Right ventricle myocardium superior (tissue), 1 donor: ENCODE measurements at places on chromosomes 1 and 21. TPM values are rescaled to one million over a fixed set of nuclear protein-coding genes. Genes with fewer than 3 reads are reported as not detected.

The B3GALT2 gene
- 78.4 TPM for total RNA-seq

The PCAT6 gene
- 1.0 TPM for total RNA-seq

The SERTAD4 gene
- total RNA-seq = 4.7 TPM

The CHI3L1 gene
- 0.32 TPM for total RNA-seq

The FOXD2 gene
- not detected for total RNA-seq

The LAD1 gene
- total RNA-seq = 1.9 TPM

The NR5A2 gene
- 1.7 TPM for total RNA-seq

The KRTAP12-1 gene
- total RNA-seq = not detected

The UBL4B gene
- not detected for total RNA-seq

The KIF1B gene
- total RNA-seq = 66.8 TPM

The IFI44L gene
- total RNA-seq = 3.3 TPM

The FCGR3B gene
- total RNA-seq = 1.8 TPM

The CD1E gene
- not detected for total RNA-seq

The DNAI4 gene
- 13.5 TPM for total RNA-seq

The NPHS2 gene
- not detected for total RNA-seq

The ENO1 gene
- 136 TPM for total RNA-seq

The SH2D1B gene
- 0.16 TPM for total RNA-seq

The CCDC27 gene
- not detected for total RNA-seq

The PRRX1 gene
- total RNA-seq = 35.8 TPM

The TP73 gene
- not detected for total RNA-seq

The SLC45A1 gene
- 1.9 TPM for total RNA-seq

The APH1A gene
- 53.6 TPM for total RNA-seq

The NR1I3 gene
- not detected for total RNA-seq

The S100A8 gene
- 42.5 TPM for total RNA-seq

The MAD2L2 gene
- 15.8 TPM for total RNA-seq

The IBA57 gene
- 14.8 TPM for total RNA-seq

The ITGB2 gene
- total RNA-seq = 23.8 TPM

The RORC gene
- total RNA-seq = 15.4 TPM

The LRRC38 gene
- total RNA-seq = not detected

The CA6 gene
- total RNA-seq = not detected

The NEXN gene
- total RNA-seq = 370 TPM

The TTC34 gene
- total RNA-seq = 0.56 TPM

The PEX19 gene
- total RNA-seq = 97.3 TPM

The GCSAML gene
- total RNA-seq = 0.24 TPM

The NPR1 gene
- 10.0 TPM for total RNA-seq

The ALDH4A1 gene
- 29.3 TPM for total RNA-seq

The FBLIM1 gene
- 99.1 TPM for total RNA-seq

The IL22RA1 gene
- 0.16 TPM for total RNA-seq

The SLC22A15 gene
- total RNA-seq = 10.7 TPM

The BARHL2 gene
- not detected for total RNA-seq

The KRTAP19-1 gene
- not detected for total RNA-seq

The OPRD1 gene
- total RNA-seq = not detected

The TTC24 gene
- total RNA-seq = not detected

The GFI1 gene
- 0.19 TPM for total RNA-seq

The FGR gene
- 3.7 TPM for total RNA-seq

The CASZ1 gene
- 50.3 TPM for total RNA-seq

The CCDC185 gene
- total RNA-seq = not detected

The ACTA1 gene
- total RNA-seq = 577 TPM

The AIRE gene
- not detected for total RNA-seq

The PYHIN1 gene
- total RNA-seq = 0.22 TPM

The BTBD8 gene
- total RNA-seq = 5.9 TPM

The EPHA2 gene
- 7.3 TPM for total RNA-seq

The IQGAP3 gene
- 0.56 TPM for total RNA-seq

The RHD gene
- total RNA-seq = not detected

The PPIAL4G gene
- not detected for total RNA-seq

The CLCA4 gene
- not detected for total RNA-seq

The SCAMP3 gene
- 56.8 TPM for total RNA-seq

The TMPRSS15 gene
- not detected for total RNA-seq
